ENCODE measurements at places on chromosomes 4 and X.
A peak's percentile ranks its signal among the peaks of the same experiment; 100 is the strongest.

DNA sequence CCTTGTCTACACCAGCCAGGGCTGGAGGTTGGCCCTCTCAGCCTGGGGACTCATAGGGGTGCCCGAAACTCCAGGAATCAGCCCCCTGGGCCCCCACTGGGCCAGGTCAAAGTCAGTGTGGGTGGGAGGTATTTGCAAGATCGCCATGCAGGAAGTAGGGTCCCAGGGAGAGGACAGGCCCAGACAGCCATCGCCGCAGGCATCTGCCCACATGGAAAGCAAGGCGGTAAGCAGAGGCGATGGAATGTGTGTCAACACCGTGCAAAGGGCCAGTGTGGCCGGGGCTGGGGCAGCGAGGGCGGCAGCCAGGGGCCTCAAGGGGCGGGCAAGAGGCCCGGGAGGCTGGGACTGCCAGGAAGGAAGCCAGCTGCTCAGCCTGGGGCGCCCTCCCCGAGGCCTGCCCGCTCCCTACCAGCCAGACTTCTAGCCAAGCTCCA lies 19.3 kb upstream of the DUSP9 start:
- no peak for DNase-seq

- no peak for DNase-seq
Observed at GRCh38 chr4:15343581-15343980, 84.3 kb upstream of the C1QTNF7 start.

GRCh38 chr4:128571747-128572146 lies 237.8 kb upstream of the JADE1 start:
- DNase-seq = no peak

DNA sequence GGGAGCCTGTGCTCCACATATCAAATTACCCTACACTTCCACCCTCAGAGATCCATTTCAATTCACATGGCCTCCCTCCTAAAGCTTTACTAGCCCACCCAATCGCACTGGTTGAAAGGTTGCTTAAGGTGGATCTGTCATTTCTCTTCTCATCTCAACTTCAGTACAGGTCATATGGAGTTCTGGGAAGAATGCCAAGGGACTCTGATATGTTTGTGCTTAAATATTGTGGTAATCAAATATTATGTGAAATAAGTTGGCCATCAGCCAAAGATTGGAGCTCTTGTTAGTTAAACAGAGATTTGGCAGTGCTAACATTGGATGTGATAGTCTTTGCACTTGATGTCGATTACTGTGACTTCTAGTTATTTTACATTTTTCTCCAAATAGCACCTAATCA lies 20.5 kb downstream of the SEPTIN6 start:
- no peak for DNase-seq

DNA sequence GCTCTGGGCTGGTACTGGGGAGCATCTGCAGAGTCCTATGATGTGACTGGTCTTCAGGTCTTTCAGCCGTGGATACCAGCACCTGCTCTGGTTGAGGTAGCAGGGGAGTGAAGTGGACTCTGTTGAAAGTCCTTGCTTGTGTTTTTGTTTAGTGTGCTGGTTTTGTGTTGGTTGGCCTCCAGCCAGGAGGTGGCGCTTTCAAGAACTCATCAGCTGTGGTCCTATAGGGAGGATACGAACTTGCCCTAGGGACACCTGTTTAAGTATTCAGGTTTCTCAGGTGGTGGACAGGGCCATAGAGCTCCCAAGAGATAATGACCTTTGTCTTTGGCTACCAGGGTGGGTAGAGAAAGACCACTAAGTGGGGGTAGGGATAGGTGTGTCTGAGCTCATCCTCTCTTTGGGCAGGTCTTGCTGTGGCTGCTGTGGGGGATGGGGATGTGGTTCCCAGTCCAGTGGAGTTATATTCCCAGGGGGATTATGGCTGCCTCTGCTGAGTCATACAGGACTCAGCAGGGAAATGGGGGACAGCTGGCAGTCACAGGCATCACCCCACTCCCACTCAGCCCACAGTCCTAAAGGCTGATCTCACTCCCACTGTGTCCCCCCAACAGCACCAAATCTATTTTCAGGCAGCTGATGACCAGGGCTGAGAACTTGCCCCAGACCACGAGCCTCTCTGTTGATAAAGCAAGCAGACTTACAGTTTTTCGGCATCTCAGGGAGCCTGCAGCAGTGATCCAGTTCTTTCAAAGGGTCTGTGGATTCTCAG lies 24.1 kb downstream of the MSMO1 start:
- no peak for DNase-seq

DNA sequence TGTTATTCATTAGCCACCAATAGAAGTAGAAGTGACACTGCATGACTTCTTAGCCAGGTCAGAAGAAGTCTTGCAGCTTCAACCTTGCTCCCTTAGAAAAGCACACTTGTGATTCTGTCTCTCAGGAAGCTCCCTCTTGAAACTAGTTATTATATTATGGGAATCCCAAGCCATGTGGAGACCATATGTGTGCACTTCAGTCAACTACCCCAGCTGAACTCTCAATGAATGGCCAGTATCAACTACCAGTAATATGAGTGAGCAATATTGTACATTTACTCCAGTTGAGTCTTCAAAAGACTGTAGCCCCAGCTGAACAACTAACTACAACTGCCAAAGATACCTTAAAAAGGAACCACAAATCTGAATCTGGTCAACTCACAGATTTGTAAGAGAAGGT lies 77.1 kb upstream of the GABRA3 start:
- DNase-seq = no peak

DNA sequence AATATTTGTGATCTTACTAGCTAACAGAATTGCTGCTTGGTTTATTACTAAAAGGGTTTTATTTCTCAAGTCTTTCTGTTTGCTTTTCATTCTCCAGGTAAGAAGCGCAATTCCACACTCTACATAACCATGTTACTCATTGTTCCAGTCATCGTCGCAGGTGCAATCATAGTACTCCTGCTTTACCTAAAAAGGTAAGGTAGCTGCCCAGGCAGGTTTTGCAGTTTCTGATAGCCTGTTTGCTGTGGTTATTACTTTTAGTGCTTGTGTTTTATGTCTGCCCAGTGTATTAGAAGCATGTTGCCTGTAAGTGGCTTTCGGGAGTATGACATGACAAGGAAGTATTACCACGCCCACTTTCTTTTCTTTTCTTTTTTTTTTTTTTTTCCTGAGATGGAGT lies 46.4 kb downstream of the IL13RA1 start:
- no peak for DNase-seq

GRCh38 chr4:105551965-105552746 lies at the start of gene ARHGEF38:
TSS of gene ARHGEF38 (plus strand) at chr4:105552620. CDS start at chr4:105552766, 146 bp downstream.
- no peak for DNase-seq

DNA sequence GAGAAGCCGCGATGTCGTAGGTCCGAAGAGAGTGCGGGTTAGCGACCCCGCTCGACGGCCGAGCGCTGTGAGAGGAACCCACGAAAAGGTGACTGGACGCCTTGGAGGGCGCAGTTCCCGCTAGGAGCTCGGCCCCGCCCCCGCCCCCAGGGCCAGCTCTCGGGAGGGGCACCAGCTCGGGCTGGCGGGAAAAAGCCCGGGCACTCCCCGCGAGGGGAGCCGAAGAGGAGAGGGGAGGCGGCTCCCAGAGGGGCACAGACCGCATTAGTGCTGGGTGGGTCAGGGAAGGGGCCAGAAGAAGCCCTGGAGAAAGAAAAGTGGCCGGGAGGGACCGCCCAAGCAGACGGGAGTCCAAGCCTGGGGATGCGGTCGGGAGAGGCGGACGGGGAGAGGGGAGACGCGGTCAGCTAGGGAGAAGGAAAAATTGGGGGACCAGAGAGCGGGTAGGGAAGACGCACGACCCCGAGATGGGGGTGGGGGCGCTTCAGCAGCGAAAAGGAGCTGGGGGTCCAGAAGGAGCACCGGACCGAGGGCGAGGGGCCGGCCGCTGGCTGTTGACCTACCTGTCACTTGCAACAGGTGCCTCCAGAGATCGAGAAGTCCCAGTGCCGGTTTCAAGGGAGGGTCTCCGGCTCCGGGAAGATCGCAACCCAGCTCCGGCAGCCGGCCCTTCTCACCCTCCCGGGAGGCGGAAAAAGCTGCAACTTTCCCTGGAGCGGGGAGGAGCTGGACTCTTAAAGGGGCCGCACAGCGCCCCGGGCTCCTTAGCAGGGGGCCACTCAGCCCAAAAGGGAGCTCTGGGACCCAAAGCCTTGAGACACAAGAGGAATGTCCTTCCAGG lies at the start of gene SYTL4:
TSS of gene SYTL4 (minus strand) at position 681 of the 841 bp plus-strand sequence. CDS start 30,084 bp downstream, outside the sequence.
- DNase-seq = no peak

GRCh38 chr4:162645381-162645780 lies 481.6 kb upstream of the FSTL5 start:
- DNase-seq = no peak

DNA sequence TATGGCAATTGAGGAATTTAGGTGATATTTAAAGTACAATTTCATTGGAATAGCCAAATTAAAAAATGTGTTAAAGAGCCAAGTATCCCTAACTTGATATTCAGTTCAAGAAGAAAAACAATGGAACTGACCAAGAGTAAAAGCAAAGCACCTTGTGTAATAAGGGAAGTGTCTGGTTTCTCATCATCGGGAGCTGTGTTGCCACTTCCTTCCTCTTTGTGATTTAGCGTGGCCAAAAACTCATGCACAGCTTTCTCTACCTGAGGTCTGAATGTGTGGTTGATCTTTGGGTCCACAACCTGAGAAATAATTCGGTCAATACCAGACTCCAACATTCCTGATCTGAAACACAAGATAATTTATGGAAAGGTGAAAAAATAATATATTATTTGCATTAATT lies 12.4 kb downstream of the BOD1L1 start:
- DNase-seq = peak; percentile 23

- no peak for DNase-seq
Observed at GRCh38 chrX:3713937-3714434, 537 bp upstream of the PRKX start.

- DNase-seq = no peak
Observed at GRCh38 chrX:135330706-135331105, 21.4 kb downstream of the ETDC start.

DNA sequence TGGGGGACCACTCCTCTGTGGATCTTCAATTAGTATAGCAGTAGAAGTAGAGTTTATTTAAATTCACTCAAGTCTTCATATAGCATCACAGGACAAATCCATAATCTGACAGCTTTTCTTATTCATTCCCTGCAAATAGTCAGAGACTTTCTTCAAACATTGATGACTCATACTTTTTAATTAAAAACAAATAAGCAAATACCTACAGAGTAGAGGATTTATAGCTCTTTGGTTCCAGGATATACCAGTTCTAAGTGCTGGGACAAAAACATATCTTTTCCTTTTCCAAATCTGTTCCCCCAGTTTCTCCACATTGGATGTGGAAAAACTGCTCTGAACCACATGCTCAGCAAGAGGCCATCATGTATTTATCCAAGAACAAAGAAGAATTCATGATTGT lies 24.1 kb downstream of the EMCN start:
- no peak for DNase-seq

GRCh38 chrX:53412446-53412845 lies 10.0 kb downstream of the SMC1A start:
- DNase-seq = no peak

DNA sequence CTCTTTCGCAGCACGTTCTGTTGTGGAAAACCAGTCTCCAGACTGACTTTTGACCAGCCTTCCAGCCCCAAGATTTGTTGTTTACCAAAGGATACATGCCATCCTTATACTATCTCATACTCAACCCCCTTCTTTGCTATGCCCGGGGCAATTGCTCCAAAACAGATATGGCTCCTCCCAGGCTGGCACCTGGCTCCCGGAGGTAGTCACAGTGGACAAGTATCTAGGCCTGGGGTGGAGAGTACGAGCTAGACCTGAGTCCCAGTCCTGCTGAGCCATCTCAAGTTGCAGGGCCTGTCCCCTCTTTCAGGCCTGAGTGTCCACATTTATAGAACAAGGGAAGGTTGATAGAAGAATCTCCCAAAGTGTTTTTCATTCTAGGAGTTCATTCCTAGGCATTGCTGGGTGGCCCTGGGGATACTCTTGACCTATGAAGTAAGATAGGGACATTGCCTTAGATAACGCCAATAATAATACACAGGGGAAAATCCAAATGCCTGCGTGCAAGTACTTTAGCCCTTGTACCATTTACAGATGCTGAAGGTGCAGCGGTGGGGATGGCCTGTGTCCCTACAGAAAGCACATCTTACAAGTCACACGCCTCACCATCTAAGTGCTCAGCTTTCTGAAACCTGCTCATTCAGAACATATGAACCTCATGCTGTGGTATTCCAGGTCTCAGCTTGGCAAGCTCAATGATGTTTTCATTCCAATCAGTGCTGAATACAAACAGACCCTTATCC lies 136.7 kb upstream of the MAMLD1 start:
- no peak for DNase-seq

GRCh38 chr4:61276029-61276428 lies 75.9 kb downstream of the ADGRL3 start:
- DNase-seq = no peak

DNA sequence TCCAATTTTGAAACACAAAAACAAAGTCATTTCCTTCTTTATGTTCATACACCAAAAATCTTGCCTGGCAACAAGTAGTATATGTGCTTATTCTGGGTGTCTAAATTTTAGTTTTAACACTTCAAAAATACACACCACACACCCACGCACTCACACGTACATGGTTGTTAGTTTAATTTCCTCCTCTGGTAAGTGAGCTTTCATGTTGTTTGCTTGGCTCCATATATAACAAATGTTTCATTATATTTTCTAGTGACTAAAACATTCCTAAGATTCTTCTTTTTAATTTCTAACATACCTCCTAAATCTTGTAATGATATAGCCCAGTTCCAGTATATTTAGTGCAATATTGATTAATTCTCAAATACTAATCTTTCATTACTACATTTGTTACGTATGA lies 80.9 kb downstream of the PRDM5 start:
- DNase-seq = no peak

DNA sequence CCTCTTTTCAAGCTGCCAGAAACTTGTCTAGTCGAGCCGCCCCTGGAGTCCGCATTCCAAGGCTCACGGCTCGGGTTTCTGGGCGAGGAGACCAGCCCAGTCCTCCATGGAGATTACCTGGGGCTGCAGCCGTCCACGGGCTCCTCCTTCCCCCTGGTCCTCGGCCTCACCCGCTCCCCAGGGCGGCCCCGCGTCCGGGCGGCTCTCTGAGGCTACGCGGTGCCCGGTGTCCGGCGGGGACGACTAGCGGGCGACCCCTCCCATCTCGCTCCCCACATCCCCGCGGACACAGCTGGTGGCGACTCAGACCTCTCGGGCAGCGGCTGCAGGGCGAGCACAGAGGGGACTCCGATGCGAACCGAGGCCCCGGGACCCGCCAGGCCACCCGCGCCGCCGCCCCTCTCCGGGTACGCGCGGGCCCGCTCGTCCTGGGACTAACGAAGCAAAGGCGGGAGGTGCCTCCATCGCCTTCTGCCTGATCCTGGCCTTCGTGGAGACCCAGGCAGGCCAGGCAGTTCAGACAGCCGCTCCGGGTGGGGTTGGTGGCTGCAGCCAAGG lies 159.4 kb downstream of the TRAM1L1 start:
- DNase-seq = no peak

GRCh38 chr4:139977838-139978609 lies 176.0 kb downstream of the MAML3 start:
- no peak for DNase-seq
